Stimulated activated CD8-positive, alpha-beta memory T cell treated with anti-CD3 and anti-CD28 coated beads, Interleukin-4, amount 100 ng/mL, for 4 hours (primary cell): ENCODE measurements at places on chromosomes 11 and 22.

DNA sequence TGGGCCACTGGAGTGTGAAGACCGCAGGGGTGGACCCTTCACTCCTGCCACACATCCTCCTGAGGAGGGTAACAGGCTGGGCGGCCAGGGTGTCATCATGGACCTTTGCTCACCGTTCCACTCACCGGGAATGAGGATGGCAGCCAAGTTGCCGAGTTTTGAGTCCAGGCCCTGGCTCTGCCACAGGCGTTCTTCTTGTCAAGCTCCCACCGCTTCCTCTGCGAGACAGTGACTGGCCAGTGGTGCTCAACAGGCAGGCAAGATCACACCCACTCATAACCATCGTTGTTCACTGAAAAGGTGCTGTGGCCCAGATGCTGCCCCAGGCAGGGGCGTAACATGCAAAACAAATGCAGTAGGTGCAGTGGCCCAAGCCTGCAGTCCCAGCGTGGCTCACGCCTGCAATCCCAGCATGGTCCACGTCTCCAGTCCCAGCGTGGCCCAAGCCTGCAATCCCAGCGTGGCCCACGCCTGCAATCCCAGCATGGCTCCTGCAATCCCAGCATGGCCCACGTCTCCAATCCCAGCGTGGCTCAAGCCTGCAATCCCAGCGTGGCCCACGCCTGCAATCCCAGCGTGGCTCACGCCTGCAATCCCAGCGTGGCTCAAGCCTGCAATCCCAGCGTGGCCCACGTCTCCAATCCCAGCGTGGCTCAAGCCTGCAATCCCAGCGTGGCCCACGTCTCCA lies 5.0 kb upstream of the PANX2 start:
- DNase-seq = no peak

DNA sequence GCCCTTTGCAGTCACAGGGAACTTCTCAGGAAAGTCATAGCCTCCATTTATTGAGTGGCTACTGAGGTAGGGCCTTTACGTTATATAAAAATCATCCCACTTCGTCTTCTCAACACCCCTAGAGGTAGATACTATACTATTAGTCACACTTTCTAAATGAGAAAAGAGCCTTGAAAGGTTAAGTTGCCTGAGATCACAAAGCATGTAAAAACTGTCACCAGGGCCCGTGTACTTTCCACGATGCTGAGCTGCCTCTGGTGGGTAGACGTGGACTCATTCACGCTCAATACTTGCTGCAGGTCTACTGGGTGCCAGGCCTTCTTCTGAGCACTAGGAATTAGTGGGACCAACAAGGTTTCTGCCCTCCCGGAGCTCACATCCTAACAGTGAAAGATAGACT lies 16.3 kb downstream of the CHRDL2 start:
- no peak for DNase-seq

DNA sequence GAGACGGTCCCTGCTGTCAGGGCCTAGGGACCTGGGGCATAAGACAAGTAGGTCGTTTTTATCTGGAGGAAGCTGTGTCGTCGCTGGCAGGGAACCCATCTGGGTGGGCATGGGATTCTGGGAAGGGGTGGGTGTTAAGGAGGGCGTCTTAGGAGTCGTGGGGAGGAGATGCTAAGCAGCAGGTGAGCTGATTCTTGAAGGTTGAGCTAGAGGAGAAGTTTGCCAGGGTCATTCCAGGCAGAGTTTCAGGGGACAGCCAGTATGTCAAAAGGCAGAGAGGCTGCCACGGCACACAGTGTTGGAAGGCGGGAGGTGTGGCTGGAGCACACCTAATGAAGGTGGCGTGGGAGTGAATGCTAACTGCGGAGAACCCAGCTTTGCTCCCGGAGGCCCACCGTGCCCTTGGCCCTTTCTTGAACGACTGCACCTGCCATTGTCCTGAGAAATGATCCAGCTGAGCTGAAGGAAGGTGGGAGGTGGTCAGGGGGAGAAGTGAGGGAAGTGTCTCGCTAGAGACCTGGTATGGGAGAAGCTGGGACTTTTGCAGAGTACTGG lies 1.3 kb downstream of the FAM118A start:
- no peak for DNase-seq

DNA sequence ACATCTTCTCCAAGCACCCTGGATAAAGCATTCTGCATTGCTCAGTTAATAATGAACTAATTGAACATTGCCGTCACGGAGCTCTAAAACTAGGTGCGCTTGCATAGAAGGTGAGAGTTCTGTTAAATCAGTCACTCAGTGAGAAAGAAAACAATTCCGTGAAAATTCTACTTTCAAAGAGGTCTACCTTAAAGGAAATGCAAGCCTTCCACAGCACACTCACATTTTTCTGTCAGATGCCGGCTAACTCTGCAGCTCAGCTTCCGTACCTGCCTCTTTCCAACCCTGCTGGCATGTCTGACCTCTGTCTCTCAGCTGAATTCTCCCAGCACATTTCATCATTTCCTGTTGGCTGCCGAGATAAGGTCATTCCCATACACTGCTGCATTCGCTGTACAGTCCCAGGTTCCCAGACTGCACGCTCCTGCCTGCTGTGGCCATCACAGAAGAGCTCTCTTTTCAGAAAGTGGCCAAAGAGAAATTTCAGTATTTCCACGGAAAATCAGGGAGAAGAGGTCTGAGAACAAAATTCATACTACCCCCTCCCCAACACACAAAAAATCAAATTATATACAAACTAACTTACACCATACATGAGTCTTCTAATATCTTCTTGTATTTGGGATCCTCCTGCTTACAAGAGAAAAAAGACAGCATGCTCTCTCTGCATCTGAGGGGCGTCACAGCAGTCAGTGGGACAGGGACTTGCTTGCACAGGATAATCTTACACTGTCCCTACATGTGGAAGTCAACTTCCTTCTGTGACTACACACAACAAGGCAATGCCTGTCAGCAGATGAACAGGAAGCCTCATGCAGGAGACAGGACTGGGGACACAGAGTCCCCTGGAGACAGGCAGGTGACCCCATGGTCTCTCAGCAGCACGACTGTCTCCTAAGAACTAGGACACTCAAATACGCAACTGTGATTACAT lies 55.1 kb downstream of the PACSIN2 start:
- no peak for DNase-seq

DNA sequence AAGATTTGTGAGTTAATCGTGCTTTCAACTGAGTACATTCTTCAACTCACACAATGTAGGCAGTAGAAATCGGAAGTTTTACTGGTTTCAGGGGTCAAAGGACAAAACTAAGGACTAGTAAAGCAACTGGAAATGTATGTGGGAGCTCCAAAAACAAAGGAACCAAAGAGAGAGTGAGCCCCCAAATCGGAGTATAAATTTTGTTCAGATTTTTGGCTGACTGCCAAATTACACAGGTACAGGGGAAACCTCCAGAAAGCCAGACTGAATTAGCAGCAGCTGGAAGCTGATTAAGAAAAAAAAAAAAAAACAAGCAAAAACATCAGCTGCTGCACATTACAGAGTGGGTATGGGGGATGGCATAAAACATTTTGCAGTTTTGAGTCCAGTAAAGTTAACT lies 75.2 kb upstream of the GNAZ start:
- no peak for DNase-seq

- DNase-seq = no peak
Observed at GRCh38 chr11:326842-327580, 6.4 kb upstream of the IFITM3 start.

GRCh38 chr22:29088809-29089208 lies 16.0 kb downstream of the KREMEN1 start:
- no peak for DNase-seq

DNA sequence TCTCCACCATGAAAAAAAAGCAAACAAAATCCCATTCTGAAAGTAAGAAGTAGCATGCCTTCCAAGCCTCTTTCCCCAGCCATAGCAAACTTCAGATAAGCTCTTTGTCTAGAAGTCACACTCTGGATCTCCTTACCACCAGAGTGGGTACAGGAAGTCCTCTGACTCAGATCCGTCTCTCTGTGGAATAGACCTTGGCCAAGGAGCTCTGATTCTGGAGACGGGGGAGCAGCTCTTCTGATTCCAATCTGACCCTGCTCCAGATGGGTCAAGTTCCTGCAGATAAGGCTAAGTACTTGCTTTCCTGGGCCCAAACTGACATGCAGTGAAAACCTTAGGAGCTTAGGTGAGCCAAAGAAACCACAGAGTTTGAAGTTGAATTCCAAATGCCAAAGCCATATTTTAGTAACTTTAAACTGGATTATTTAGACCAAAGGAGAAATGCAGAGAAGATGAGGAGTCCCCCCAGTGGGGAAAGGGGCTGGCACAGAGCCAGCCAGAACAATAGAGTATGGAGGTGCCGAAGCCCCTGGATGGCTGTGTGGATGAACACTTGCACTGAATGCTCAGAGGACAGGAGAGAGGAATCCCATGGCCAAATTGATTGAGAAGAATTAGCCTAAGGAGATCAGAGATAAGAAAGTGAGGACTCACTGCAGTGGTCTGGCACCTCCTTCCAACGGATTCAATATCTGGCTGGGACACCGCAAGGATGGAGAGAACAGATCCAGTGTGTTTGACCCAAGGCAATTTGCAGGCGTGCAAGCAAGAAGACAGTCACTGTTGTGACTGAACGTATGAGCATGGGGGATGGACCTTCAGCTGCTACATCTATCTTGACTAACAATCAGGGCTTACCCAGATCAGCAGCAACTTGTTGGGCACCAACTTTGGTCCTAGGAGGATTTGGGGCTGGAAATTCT lies 54.9 kb downstream of the ENDOD1 start:
- DNase-seq = no peak

GRCh38 chr22:47083379-47083986 lies 321.0 kb downstream of the TBC1D22A start:
- no peak for DNase-seq

- DNase-seq = peak; percentile 9
Observed at GRCh38 chr11:70423523-70424505, 25.5 kb downstream of the CTTN start.
